ENCODE measurements at places on chromosomes 6 and 20.

GRCh38 chr6:166466178-166467122, 83.7 kb upstream of the MPC1 start:
- DNase-seq = no peak

- DNase-seq = no peak
Measured at GRCh38 chr6:52610745-52611355, 34.0 kb upstream of the TRAM2 start.

GRCh38 chr6:36301085-36301658, 31.3 kb downstream of the PNPLA1 start:
- DNase-seq = no peak

- no peak for DNase-seq
Measured at GRCh38 chr20:39295301-39295700, 333.2 kb downstream of the DHX35 start.

GRCh38 chr6:154371281-154371680, 14.7 kb upstream of the IPCEF1 start:
- no peak for DNase-seq

DNA sequence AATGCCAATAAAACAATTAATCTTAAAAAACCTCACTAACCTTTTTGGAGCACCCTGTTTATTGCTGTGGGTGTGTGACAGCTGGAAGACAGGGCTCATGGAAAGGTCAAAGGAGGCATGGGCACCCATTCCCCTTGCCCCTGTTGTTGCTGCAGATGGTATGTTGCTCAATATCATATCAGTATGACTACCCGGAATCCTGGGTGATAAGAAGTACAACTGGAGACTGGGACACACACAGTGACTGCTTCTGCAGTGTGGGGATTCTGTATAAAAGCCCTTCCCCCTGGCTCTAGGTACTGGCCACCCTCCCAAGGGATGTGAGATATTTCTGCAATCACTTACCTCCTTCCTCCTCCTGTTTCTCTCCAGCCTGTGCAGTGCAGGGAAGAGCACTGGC, 47.3 kb upstream of the IL20RA start:
- DNase-seq = no peak

DNA sequence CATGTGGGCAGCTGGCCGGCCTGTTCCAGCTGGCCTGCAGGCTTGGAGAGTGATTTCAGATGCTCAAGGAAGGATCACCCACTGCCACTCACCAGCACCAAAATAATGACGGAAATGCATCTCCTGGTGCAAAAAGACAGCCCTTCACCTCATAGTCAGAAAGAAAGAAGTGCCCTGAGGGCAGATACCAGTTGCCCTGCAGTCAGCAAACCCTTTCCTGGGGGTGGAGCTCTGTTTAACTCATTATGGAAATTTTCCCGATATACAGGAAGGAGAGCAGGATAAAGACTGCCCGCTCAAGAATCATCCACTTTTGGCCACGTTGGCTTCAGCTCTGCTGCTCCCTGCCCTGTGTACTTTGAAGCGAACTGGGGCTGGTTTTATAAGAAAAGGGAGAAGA, 127.9 kb downstream of the GRM4 start:
- no peak for DNase-seq

- no peak for DNase-seq
Measured at GRCh38 chr6:123022975-123023374, 26.9 kb downstream of the CLVS2 start.

DNA sequence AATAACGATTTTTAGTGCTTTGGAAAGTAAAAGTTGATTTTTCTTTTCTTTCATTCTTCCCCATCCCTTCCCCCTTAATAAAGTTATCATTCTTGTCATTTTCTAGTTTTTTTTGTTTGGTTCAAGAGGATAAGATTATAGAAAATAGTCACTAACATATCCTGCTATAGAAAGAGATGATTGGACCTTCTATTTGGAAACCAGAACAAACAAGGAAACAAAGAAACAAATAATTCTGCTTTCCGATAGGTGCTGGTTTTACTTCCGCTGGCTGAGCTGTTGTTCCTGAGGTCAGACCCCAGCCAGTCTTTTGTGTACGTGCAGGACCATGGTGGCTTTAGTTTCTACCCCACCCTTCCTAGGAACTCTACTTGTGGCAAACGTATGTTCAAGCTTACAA, at the start of gene CDH26:
TSS of gene CDH26 (plus strand) at position 301 of the 400 bp plus-strand sequence. CDS start 304 bp downstream, outside the sequence.
- DNase-seq = no peak

- DNase-seq = no peak
Measured at GRCh38 chr20:59577037-59577808, 27.1 kb upstream of the PHACTR3 start.

- no peak for DNase-seq
Measured at GRCh38 chr6:125066964-125067363, 86.6 kb upstream of the TPD52L1 start.

- no peak for DNase-seq
Measured at GRCh38 chr6:32271429-32271828, 47.6 kb upstream of the NOTCH4 start.

GRCh38 chr20:56716806-56717205, 87.7 kb downstream of the TFAP2C start:
- DNase-seq = no peak

DNA sequence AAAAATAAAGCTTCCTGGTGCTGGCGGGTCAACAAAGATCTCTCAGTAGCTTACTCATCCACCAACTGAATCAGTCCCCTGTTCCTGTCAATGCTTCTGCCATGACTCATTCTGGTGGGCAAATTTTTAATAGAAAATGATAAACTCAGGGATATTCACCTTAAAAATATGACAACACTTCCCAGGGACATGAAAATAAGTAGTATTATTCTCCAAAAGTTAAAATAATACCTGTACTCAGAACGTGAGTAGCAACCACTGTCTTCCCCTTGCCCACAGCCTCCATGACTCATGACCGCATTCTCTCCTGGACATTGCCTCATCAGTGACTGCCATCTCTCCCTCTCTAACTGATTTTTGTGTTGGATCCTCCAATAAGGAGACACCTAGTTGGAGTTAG, 552.3 kb downstream of the KIF16B start:
- DNase-seq = no peak

- no peak for DNase-seq
Measured at GRCh38 chr20:4848041-4848440, 126.3 kb downstream of the PRND start.

DNA sequence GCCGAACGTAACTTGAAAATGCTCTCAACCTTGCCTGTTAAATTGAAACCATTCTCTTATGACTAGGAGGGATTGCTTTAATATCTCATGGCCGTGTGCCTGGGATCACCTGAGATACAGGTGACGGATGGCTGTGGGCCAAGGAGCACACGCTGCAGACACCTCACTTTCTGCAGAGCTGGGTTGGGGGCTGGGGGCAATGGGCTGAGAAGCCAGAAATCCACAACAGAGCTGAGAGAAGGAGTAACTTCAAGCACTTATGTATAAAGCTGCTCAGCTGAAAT, 170.9 kb downstream of the DTNBP1 start:
- DNase-seq = no peak

- no peak for DNase-seq
Measured at GRCh38 chr6:16048221-16048620, 80.7 kb upstream of the MYLIP start.

- no peak for DNase-seq
Measured at GRCh38 chr20:46985671-46986070, 91.0 kb downstream of the EYA2 start.

- no peak for DNase-seq
Measured at GRCh38 chr6:70080443-70081070, 214.2 kb downstream of the COL19A1 start.

GRCh38 chr20:41182296-41183212, 45.2 kb downstream of the PLCG1 start:
- no peak for DNase-seq

- DNase-seq = no peak
Measured at GRCh38 chr6:126293891-126294524, 45.9 kb upstream of the CENPW start.

- DNase-seq = no peak
Measured at GRCh38 chr20:36313476-36313875, 7.3 kb downstream of the DLGAP4 start.

DNA sequence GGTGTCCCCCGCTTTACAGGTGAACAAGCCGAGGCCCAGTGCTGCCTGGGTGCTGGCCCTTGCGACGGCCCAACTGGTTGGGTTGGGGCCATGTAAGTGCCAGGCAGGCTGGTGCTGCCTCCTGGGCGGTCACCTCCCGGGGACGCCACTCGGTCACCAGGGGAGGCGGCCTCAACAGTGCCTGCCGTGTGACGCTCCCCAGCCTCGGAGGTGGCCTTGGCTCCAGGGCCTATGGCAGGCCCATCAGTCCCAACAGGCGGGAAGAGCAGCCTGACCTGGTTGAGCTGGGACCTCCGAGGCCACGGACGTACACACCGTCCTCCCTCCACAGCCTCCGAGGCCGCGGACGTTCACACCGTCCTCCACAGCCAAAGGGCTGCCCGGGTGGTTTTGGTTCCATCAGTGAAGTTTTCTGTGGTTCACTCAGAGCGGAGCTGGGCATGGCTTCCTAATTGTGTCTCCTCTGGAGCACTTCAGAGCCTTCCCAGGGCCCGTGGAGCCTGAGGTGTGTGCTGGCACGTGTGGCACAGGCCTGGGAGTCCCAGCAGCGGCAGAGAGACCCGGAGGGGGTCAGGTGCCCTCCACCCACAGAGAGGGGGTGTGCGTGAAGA, 19.3 kb upstream of the SLCO4A1 start:
- DNase-seq = no peak

- no peak for DNase-seq
Measured at GRCh38 chr20:24382331-24382730, 87.1 kb upstream of the SYNDIG1 start.

DNA sequence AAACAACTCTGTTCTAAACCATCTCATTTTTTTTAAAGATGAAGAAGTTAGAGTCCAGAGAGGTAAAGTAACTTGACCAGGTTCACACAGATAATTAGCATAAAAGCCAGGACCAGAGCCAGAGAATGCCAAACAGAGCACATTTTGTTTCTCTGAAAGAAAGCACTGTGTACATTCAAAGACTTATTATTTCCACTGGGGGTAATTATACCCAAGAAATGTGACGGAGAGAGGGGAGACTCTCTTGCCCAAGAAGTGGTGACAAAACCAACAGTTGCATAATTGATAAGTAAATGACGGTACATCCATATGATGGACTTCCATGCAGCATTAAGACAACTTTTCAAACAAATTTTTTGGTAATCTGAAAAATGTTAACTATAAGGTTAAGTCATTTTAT, 111.6 kb downstream of the RTN4IP1 start:
- DNase-seq = no peak

DNA sequence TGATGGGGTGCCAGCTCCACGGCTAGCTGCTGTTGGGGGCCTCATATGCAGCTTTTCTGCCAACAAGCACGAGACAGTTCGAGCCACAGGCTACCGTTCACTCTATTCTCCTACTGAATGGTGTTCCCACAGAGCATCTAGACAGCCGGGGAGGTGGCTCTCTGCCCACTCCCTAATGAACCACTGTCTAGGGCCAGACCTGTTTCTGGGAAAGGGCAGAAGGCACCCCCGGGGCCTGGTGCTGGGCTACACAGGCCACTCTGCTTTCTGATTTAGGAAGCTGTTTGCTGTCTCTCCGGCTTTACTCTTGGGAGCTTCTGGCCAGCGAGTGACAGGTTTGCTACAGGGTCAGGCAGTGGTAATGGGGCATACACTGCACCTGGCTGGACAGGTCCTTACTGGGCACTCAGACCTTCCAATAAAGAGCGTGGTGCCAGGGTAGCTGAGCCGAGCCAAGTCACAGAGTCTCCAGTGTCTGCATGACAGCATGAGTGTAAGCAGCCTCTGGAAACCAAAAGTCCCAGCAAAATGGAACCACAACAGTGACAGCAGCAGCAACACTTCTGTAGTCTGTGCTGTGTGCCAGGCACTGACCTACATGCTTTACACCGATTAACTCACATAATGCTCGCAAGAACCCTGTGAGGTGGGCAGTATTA, 8.4 kb downstream of the CCDC167 start:
- no peak for DNase-seq

DNA sequence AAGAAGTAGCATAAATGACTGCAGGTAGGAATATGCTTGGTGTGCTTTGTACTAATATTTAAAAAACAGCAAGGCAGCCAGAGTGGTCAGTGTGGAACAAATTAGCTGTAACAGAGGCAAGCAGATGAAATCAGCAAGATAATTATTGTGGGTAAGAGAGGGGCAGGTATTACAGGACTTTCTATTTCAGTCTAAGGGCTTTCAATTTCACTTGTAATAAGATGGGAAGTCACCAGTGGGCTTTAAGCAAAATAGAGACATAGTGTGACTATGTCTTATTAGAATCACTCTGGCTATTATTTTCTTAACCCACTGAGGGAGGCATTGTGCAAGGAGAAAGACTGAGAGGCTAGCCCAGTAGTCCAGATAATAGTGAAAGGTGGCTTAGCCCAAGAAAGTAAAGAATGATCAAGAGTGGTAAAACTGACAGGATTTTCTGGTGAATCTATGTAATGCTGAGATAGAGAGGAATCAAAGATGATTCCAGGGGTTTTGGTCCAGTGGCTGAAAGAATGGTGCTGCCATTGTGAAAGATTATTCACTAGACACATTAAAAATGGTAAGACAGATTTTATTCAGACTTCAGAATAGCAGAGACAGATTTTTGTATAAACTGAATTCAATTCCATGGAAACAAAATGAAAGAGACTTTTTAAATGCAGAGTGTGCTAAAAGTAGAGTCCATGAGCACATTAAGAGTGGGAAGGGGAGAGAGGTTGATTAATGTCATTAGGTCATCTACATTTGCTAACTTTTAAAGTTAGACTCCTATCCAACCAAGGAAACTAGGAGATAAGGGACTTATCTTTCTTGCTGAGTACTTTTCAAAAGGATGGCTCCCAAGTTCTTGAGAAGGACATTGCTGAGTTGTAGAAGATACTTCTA, 1136.0 kb downstream of the HACE1 start:
- DNase-seq = no peak

DNA sequence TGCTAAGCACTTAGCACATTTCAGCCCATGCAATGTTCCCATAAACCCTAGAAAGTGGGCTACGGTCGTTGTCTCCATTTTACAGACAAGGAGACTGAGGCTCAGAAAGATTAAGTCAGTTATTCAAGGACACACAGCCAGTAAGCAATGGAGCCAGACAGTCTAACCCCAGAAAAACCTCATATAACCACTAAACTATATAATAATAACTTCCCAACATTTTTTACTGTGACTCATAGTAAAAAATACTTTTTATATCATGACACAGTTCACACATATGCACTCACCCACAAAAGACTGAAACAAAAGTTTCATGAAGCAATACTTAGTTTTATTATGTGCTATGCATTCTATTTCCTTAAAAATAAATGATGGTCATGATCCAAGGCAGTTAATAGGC, 66.2 kb upstream of the EYA2 start:
- DNase-seq = no peak
